ENCODE measurements at places on chromosomes 6 and 20.

DNA sequence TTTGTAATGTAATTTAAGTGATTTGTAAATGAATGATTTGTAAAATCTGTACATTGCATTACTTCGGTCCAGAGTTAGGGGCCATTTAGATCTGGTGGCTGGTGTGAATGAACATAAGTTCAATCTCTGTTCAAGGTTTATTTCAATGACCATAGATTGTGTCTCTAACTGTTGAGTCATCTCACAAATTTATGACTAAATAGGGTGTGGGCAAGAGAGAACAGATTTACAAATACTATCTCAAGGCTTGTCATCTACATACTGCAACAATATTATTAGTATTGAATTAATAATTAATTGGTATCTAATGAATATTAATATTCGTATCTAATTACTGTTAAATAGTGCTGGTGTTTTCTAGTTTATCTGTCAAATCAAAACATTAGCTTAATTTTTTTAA lies 115.3 kb upstream of the EDN1 start:
- DNase-seq = no peak

- no peak for DNase-seq
Observed at GRCh38 chr6:42769836-42770235, 12.0 kb upstream of the BICRAL start.

- no peak for DNase-seq
Observed at GRCh38 chr6:81785377-81785776, 32.9 kb upstream of the TENT5A start.

DNA sequence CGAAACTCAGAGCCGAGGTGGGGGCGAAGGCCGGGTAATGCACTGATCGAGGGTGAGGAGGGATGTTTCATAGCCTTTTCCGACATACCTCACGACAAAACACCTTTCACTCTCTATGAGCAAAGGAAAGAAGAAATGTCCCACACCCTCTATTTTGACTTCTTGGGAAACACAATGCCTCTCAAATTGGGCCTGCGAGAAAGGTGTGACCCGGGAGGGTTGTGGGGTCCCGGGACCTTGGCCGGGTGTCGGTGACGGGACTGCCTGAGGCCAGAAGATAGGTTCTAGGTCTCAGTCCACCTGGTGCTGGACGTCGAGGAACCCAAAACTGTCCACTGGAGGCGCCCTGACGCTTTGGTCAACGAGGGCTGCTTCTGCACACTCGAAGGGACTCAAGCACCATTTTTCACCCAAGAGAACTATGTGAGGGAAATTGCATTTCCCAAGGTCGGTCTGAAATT lies 41.1 kb upstream of the OSTM1 start:
- no peak for DNase-seq

- DNase-seq = no peak
Observed at GRCh38 chr6:15499591-15499990, 163.2 kb downstream of the DTNBP1 start.
